Activated naive CD8-positive, alpha-beta T cell treated with anti-CD3 and anti-CD28 coated beads, Interleukin-2, amount 10 ng/mL, durations not matched to agents 7 days and 5 days (primary cell): ENCODE measurements at places on chromosomes 2 and 18. TPM values are rescaled to one million over a fixed set of nuclear protein-coding genes. Genes with fewer than 3 reads are reported as not detected.

OSBPL6 gene
- total RNA-seq = 0.20 TPM

ZNF385B gene
- not detected for total RNA-seq

LIMS1 gene
- total RNA-seq = 52.1 TPM

DLX2 gene
- total RNA-seq = not detected

OTOS gene
- total RNA-seq = not detected

NFATC1 gene
- 50.8 TPM for total RNA-seq

CDK15 gene
- not detected for total RNA-seq
